CD4-positive, alpha-beta T cell treated with Interleukin-1 beta for 1 hour (primary cell): ENCODE measurements at places on chromosomes 11 and 22.

DNA sequence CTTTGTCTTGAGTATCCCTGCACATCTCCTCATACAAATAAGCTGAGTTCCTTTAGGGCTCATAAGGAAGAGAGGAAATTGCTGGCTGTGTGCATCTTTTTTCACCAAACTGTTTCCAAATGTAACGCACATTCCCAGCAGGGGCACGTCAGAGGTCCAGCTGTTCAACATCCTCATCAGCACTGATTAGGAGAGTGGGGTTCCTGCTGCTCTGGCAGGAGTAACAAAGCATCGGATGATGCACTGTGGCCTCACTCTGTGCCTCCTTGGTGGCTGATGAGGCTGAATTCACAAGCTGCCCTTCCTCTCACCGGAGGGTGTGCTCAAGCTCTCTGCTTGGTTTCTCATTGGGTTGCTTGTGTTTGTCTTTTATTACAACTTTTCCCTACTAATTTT lies 35.5 kb upstream of the SLC25A1 start:
- no peak for DNase-seq

- no peak for DNase-seq
These were observed 146.5 kb downstream of the CACNA1I start for GRCh38 chr22:39717099-39717498.

DNA sequence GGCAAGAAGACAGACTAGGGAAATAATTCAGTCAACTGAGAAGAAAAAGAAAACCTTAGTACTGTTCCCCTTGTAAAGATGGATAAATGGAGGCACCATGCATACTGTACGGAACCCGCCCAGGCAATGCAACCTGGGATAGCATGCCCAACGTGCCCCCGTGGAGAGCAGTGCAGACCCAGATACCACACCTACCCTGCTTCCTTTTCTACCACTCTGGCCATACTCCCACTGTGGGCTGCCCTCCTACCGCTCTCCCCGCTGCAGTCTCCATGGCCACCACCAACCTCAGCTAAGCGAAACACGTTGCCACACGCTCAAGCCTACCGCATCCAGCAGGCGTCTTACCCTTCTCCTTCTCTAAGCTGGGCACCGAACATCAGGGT lies 117.4 kb upstream of the SERPIND1 start:
- DNase-seq, result no peak

- no peak for DNase-seq
These were observed 20.0 kb downstream of the MYEOV start for GRCh38 chr11:69313992-69314391.

DNA sequence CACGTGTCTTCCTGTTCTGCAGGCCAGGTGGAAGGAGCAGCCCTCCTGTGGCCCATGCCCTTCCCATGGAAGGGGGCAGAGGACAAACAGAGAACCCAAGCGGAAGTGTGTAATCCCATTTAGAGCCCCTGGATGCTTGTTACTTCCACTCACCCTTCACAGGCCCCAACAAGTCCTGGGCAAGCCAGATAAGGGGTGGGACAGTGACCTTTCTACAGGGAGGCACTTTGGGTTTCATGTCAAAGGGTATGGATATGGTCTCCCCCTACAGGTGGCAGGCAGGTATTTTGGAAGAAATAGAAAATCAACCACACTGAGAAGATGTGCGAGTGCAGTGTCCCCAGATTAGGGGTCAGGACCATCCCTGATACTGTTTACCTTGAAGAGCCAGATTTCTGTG lies 11.4 kb downstream of the MPEG1 start:
- DNase-seq, result no peak

- DNase-seq, result no peak
These were observed 10.1 kb downstream of the RAG1 start for GRCh38 chr11:36577859-36578258.

GRCh38 chr11:104565583-104565961 lies 332.7 kb downstream of the CASP12 start:
- DNase-seq, result no peak

GRCh38 chr11:78840623-78841022 lies 266.0 kb upstream of the NARS2 start:
- no peak for DNase-seq

- DNase-seq, result no peak
These were observed 160.7 kb downstream of the SOX6 start for GRCh38 chr11:16195651-16196050.

- DNase-seq, result no peak
These were observed 1.8 kb upstream of the RNF169 start for GRCh38 chr11:74746868-74747267.
